ENCODE measurements at places on chromosomes 3 and 15.

- peak; percentile 44 for DNase-seq
Observed at GRCh38 chr3:55252921-55253320, 234.2 kb downstream of the WNT5A start.

DNA sequence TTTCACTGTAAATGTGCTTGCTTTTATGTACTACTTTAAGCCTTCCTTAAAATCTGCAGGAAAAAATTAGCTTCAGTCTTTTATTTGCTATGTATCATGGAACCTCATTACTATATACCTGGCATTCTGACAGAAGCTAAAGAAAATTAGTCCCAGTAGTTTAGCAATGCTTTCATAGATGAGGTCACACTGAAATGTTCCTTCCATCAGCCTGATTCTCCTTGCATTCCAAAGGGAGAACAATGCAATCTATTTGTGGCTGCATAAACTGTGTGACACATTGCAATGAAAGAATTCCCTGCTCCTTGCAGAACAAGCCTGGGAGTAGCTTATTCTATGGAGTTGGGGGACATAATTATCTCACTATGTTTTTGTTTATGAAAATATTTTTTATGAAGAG, 691.5 kb upstream of the ARPP21 start:
- DNase-seq = peak; percentile 83

DNA sequence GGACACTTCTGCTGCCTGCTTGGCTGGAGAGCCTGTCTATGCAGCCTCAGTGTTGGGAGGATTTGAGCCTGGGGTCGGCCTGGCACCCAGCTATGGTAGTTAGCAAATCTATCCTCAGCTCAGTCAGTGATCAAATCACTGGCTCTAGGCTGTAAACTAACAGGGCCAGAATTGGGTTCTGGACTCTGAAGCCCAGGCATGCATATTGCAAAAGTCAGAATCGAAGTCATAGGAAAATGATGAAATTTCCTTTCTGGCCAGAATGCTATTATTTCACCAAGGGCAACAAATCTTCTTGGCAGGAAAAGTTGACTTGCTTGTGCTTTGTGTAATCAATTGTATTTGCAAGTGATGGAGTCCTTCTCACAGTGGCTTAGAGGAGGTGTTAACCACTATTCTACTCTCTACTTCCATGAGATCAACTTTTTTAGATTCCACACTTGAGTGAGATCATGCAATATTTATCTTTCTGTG, 482.6 kb upstream of the TPRG1 start:
- DNase-seq = peak; percentile 86

- no peak for DNase-seq
Observed at GRCh38 chr3:193196746-193197145, 44.3 kb upstream of the PLAAT1 start.

DNA sequence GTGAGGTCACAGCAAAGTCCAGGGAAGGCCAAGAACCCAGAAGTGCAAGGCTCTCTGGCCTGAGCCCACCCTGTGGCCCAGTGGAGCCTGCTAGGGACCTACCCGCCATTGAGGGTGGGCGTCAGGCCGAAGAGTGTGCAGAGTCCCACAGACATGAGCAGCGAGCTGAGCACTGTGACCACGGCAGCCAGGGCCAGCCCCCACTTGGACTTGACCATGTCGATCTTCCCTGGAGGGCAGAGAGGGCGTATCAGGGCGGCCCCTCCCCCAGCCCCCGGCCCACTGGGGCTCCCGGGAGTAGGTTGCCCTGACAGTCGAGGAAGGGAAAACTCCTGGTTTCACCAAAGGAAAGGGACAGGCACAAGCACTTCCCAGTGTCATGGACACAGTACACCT, 44.6 kb downstream of the PTPN23 start:
- DNase-seq = no peak

GRCh38 chr15:36996538-36997181, 103.7 kb downstream of the MEIS2 start:
- no peak for DNase-seq

DNA sequence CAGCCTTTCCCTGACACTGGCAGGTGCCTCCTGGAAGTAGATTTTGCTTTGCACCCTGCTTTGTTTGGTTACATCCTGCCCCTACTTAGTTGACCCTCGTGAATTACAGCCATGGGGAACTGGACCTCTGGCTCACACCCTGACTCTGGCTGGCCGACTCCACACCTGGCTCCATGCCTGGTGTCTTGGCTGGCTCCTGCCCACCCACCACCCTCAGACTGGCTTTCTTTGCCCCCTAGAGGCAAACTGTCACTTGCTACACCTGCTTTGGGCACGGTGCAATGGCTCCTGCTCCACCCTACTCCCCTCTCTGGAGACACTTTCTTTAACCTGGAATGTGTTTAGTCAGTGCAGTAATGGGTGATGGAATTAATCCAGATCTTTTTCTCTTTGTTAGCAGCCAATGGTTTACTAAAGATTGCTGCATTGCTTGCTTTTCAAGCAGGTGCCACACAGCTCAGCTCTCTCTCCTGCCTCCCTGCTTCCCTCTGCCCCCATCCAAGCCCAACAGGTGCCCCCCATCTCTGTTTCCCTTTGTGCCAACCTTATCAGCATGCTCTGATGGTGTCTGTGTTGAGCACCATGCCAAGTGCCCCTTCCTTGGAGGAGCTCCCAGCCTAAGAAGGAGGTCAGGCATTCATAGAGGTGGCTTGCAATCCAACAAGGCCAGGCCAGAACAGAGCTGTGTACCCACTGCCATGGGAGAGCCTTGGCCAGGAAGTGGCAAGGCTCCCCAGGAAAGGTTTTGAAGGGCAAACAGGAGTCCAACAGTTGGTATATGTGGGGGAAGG, 38.4 kb downstream of the RASGRF1 start:
- no peak for DNase-seq

GRCh38 chr3:118810499-118811035, 224.1 kb downstream of the IGSF11 start:
- no peak for DNase-seq

DNA sequence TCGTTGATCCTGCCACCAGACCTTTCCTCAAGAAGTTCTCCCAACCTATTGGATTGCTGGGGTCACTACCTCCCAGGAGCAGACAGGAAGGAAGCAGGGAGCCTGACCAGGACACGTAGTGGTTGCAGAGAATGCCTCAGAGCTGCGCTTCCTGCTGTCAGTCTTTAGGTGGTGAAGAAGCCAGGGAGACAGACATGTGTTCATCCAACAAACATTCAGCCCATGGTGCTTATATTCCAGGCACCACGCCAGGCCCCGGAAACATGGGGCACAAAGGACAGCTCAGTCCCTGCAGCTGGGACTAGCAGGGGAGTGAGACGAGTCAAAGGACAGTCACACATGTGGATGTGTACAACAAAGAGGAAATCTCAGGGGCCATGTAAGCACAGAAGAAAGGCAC, 26.0 kb upstream of the CORO2B start:
- DNase-seq = peak; percentile 82

GRCh38 chr15:27082526-27082925, 111.5 kb downstream of the GABRG3 start:
- peak; percentile 27 for DNase-seq

- DNase-seq = no peak
Observed at GRCh38 chr3:154588831-154589230, 158.8 kb upstream of the GPR149 start.

DNA sequence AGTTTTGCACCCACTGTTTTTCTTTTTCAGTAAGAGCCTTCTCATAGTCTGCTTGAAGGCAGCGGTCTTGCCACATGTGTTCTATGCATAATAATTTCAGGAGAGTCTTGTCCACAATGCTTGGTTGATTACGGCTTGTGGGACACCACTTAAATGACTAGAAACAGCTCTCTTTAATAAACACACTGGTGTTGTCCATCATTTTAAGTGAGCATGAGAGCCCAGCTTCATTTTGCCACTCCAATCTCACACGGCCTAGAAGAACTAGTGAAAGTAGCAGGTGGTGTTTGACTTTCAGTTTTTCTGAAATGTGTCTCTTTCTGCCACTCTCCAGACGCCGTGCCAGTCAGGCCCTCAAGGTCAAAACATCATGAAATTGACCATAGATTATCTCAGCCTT, 292.1 kb downstream of the LPP start:
- DNase-seq = no peak

DNA sequence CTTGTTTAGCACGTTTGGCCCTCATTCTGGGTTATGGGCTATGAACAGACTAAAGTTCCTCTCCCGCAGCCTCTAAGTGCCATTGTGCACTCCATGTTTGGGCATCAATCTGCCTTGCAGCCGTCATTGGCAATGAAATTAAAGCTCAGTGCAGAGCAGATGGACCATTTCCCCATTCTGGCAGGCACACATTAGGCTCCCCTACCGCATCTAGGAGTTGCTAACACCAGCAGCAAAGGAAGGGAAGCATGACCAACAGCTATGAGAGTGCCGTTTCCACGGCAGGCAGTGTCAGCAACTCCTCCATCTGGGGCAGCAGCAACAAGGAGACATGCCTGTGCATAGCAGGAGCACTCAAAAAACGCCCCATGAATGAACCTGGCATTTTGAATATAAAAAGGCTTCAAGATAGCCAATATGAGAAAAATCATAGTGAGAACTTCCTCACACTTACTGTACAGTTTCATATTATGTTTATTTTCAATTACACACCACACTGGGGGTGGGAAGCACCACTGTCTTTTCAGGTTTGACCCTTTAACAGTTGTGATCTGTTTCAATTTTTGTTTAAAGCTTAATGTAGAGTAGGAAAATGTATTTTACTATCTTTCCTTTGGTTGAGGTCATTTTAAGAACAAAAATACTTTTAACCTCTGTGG, 218.7 kb downstream of the KCNMB2 start:
- DNase-seq = no peak

- no peak for DNase-seq
Observed at GRCh38 chr3:149019580-149019979, 28.2 kb downstream of the GYG1 start.

GRCh38 chr3:155069729-155070128, 10.4 kb upstream of the MME start:
- no peak for DNase-seq

DNA sequence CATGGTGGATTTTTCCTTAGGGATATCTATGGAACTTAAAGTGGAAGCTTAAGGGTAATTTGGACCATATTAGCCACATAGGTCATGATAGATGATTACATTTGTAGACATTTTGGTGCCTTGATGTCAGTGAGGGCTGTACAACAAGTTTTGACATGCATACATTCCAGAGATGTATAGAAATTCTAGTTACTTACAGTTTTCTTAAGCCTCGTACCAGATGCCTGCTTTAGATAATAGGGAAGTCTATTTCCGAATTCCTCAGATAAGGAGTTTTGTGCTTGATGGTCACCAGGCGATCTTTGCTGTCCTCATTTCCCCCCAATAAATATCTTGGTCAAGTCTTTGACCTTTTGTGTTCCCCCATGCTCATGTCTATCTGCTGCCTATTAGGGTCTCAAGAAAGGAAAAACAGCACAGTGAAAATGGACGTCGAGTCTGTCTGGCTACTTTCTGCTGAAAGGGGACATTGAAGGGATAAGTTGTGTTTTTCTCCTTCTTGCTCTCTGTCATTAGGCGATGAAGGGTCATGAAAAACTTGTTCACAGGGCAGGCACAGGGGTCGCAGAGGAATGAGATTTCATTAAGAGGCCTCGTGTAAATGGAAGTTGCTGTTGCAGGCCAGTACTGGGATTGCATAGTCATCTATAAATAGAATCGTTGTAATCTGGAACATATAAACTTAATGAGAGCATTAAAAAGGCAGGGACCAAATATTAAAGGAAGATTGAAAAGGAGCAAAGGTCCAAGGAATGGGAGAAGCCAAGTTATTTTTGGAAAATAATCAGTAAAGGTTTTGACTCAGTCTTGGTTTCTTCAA, 20.0 kb upstream of the SENP7 start:
- DNase-seq = no peak

DNA sequence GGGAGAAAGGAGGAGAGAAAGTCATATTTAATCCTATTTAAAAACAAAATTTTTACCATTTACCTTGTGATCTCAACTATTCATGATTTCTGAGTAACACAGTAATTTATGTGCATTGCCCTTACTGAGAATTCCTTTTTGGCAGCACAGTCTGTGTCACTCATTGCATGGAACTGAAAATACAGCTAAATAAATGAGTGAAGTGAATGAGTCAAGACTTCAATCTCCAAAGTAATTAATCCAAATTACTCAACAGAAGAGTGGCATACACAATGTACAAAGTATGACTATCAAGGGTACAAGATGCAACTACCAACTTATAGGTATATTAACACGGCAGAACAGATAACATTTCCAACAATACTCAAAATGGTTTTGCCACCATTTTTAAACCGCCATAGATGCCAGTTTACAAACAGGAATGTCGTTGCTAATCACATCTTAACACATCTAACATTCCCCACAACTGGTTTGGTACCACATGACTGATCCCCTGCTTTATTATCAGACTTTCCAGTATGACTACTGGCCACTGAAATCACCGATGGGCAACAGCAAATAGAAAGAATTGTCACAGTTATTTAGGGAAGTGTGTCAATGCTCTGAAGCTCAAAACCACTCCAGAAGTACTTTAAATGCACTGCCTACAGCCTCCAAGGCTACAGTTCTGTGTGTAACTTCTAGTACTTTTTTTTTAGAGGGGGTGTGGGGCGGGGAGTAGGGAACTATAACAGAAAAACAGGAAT, 410.4 kb downstream of the SHQ1 start:
- DNase-seq = no peak

GRCh38 chr3:184773283-184774186, 38.4 kb upstream of the VPS8 start:
- DNase-seq = peak; percentile 72

GRCh38 chr3:109059264-109059663, 58.7 kb downstream of the MORC1 start:
- DNase-seq = no peak

GRCh38 chr15:61084944-61085367, 144.1 kb downstream of the RORA start:
- no peak for DNase-seq

GRCh38 chr3:46966811-46967210, 9.7 kb downstream of the CCDC12 start:
- DNase-seq = no peak

- DNase-seq = no peak
Observed at GRCh38 chr3:60528651-60529050, 722.6 kb downstream of the FHIT start.

DNA sequence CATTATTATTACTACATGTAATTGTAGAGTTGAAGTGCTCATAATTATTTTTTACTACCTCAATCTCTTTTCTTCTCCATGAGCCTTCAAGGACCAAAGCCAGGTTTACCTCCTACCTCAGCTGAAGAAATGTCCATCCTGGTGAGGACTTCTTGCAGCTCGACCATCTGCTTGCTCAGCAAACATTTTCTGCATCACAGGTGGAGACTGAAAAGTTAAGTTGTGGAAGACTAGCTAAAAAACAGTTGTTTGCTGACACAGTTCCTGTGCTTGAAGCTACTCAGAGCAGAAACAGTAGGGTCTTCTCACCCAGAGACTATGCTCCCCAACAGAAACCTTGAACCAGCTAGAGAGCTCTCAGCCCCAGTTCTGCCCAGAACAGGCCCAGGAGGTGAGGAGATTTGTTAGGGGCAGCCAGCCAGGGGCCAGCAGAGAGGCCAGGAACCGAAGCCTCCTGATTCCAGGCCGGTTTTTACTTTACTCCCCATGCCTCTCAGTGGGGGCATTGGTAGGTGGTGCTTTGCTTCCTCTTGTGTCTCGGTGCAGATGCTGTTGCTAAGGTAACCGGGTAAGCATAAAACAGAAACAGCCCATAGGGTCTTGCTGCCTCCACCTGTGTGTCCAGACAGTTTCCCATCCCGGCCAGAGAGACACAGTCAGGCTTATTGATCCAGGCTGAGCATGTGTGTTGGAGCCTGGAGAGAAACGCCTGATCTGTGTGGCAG, 54.9 kb downstream of the CCNL1 start:
- no peak for DNase-seq

- DNase-seq = peak; percentile 95
Observed at GRCh38 chr15:39455471-39455991, 125.3 kb upstream of the THBS1 start.

GRCh38 chr3:123332124-123332641, 116.7 kb downstream of the ADCY5 start:
- DNase-seq = no peak

- peak; percentile 69 for DNase-seq
Observed at GRCh38 chr15:61518191-61518950, 289.3 kb upstream of the RORA start.

Data from fibroblast of skin of abdomen (primary cell).